ENCODE measurements at places on chromosomes 6 and 20.

- DNase-seq = no peak
Measured at GRCh38 chr6:124798942-124799496, 163.2 kb upstream of the RNF217 start.

GRCh38 chr6:170151804-170152123, 139.1 kb downstream of the DLL1 start:
- DNase-seq = no peak

DNA sequence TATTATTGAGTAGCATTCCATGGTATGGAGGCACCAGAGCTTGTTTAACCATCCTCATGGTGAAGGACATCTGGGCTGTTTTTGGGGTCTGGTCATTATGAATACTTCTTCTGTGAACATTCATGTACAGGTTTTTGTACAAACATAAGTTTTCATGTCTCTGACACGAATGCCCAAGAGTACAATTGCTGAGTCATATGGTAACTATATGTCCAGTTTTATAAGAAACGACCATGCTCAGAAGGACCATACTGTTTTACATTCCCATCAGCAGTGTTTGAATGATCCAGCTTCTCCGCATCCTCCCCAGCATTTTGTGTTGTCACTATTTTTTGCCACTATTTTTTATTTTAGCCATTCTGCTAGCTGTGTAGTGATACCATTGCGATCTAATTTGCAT, 188.6 kb downstream of the KHDC1L start:
- no peak for DNase-seq

GRCh38 chr6:159038914-159039884, 5.6 kb downstream of the TAGAP start:
- DNase-seq = no peak

DNA sequence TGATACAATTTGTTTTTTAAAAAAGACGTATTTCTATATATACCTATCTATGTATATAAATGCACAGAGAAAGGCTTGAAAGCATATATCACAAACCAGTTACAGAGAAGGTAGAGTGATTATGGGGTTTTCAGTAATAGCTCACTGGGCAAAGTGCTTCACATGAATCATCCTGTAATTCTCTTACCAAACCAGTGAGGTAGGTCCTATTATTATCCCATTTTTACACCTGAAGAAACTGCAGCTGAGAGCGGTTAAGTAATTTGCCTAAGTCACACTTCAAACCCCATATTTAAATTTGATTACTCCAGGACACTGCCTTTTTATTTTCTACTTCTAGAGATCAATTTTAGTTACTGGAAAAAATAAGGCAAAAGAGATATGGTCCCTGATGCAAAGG, 4.4 kb downstream of the GSS start:
- DNase-seq = no peak

GRCh38 chr20:5977223-5977622, 26.8 kb downstream of the MCM8 start:
- DNase-seq = no peak

DNA sequence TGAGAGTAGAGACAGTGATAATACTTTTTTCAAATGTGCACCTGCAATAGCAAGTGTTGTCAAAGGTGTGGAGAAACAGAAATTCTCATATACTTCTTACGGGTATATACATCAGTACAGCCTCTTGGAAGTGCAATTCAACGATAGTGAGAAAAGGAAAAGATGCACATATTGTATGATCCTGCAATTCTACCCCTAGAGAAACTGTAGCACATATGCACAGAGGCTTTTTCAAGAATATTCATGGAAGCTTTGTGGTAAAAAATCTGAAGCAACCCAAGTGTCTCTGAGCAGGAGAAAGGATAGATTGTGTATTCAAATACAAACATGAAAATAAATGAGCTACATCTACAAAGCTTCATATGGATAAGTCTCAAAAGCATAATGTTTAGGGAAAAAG, 94.7 kb upstream of the PREP start:
- no peak for DNase-seq

GRCh38 chr6:22880686-22881433, 311.5 kb downstream of the HDGFL1 start:
- DNase-seq = no peak

Measured in stimulated activated naive CD8-positive, alpha-beta T cell treated with anti-CD3 and anti-CD28 coated beads, Interleukin-15, Interleukin-2, amounts not matched to agents 100 U/mL and 50 U/mL, for 24 hours (primary cell).